T-helper 1 cell (primary cell): ENCODE measurements at places on chromosomes 1 and 21.

DNA sequence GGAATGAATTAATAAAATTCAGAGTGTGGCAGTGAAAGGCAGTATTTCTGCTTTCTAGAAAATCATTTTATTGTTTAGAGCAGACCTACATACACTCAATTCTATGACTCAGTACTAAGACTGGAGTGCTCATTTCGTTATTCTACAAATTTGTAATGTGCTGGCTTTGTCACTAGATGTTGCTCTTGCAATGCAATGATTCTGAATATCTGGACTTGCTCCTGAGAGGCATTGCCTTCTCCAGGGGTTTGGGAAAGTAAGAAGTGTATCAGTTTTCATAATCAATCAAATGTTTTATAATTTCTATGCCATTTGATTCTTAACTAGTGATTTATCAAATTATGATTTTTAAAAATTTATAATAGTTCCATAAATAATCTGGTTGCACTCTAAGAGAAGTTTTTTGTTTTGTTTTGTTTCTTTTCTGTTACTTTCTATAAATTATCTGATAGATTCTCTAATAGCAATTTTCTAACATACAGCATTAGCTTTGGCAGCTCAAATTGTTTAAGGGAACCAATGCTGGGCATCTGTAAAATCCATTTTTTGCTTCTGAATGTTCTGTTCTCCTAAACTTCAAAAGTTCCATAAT lies 280.5 kb upstream of the SGIP1 start:
- peak; percentile 74 for DNase-seq

DNA sequence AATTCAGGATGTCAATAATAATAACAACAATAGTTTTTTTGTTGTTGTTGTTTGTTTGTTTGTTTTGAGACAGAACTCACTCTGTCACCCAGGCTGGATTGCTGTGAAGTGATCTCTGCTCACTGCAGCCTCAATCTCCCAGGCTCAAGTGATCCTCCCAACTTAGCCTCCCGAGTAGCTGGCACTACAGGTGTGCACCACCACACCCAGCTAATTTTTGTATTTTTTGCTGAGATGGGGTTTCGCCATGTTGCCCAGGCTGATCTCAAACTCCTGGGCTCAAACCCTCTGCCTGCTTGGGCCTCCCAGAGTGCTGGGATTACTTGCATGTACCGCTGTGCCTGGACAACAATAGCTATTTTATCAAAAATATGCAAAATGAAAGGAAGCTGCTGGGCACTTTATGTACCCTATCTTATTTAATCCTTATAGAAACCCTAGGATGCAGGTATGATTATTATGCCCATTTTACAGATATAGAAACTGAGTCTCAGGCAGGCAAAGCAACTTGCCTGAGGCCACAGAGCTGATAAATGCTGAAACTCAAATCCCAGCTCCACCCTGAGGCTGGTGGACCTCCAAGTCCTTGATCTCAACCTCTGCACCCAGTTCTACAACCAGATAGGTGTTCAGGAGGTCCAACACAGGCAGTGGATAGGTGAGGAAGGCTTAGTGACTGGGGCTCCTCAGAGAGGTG lies 57.4 kb upstream of the CTPS1 start:
- DNase-seq, result no peak

DNA sequence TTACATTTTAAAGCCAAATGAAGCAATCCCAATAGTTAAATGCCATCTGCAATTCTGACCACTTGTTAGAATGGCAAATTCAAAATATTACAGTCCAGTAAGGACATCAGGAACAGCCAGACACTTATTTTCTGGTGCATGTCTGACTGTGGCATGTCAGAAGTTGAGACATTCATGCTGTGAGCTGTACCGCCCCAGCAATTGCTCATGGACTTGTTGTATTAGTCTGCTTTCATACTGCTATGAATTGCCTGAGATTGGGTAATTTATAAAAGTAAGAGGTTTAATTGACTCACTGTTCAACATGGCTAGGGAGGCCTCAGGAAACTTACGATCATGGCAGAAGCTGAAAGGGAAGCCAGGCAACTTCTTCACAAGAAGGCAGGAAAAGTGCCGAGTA lies 19.1 kb downstream of the DDAH1 start:
- no peak for DNase-seq

- no peak for DNase-seq
Observed at GRCh38 chr1:3664700-3665375, 12.5 kb downstream of the TP73 start.

DNA sequence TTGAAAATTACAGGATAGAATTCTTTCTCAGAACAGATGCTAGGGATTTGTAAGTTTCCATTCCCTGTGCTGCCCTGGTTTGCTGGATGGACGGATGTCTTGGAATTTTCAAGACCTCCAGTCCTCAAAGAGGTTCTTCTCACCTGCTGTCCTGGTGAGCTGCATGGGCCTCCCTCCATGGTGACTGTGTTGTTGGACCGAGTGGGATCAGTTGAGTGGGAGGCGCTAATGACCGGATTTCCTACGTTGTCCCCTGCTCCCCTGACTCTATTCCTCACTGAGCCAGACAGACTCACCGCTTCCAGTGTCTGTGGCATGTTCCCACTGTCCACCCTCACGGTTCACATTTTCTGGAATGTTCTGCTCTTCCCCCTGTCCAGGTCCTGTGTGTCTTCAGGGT lies 229.8 kb downstream of the CAMTA1 start:
- no peak for DNase-seq

- DNase-seq, result no peak
Observed at GRCh38 chr21:44992608-44993031, 52.8 kb downstream of the SLX9 start.

GRCh38 chr1:235802573-235803346 lies 63.9 kb downstream of the LYST start:
- no peak for DNase-seq

GRCh38 chr1:187471555-187471954 lies 642.8 kb downstream of the PLA2G4A start:
- no peak for DNase-seq

- DNase-seq, result no peak
Observed at GRCh38 chr1:66355756-66356155, 178.2 kb upstream of the SGIP1 start.

GRCh38 chr1:70635868-70636267 lies 224.8 kb downstream of the CTH start:
- DNase-seq, result no peak

- peak; percentile 58 for DNase-seq
Observed at GRCh38 chr1:226738995-226739695, at the start of gene ITPKB. Gene ITPKB (minus strand): TSS chr1:226739282. CDS start chr1:226737458, 1,824 bp downstream.

- DNase-seq, result no peak
Observed at GRCh38 chr1:206606867-206607266, 5.4 kb downstream of the EIF2D start.

- DNase-seq, result no peak
Observed at GRCh38 chr1:37978541-37978940, 11.3 kb downstream of the SF3A3 start.

DNA sequence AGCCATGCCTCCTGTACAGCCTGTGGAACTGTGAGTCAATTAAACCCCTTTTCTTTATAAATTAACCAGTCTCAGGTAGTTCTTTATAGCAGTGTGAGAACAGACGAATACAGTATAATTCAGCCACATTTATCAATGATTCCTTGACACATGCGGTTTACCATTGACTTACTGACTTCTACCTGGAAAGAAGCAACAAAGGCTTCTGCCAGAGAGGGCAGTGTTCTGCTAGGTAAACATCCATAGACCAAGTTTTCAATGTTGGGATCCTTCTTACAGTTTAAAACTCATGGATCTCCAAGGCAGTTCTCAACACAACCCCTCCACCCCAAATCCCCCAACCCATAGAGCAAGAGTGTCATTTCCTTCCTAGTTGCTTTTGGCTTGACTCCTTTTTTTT lies 150.6 kb downstream of the ZNF648 start:
- DNase-seq, result no peak

GRCh38 chr1:97907886-97908285 lies 12.9 kb downstream of the DPYD start:
- DNase-seq, result no peak

- no peak for DNase-seq
Observed at GRCh38 chr1:17233675-17234320, 15.1 kb upstream of the PADI3 start.

DNA sequence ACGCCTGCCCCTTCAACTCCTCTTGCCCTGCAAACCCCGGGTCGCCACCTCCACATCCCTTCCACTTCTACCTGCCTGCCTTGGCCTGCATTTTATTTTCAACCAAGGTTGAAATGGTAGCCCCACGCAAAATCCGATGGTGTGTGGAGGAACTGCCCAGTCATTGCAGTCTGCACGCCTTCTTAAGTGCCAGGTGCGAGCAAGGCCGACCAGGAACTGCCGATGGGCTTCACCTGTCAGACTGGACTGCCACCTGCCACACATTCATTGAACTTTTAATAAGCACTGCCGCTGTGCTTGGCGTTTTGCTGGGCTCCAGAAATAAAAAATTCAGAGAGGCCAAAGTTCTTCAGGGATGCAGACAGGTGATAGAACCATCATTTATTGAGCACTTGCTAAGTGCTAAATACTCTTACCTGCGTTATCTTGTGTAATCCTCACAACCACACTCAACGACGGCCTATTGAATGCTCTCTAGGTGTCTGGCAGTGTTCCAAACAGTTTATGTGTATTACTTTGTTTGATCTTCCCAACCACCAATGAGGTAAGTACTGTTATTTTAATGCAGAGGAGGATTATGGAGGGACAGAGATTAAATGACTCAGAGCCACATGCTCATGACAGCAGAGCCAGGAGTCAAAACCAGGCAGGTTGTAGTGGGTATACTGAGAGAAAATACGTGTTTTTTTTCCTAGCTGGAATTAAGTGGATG lies 36.2 kb downstream of the CACHD1 start:
- no peak for DNase-seq

- DNase-seq, result no peak
Observed at GRCh38 chr1:21261551-21262292, 28.5 kb downstream of the ECE1 start.
